CD4-positive, alpha-beta T cell treated with Interleukin-6 at 100 ng/mL for 8 hours (primary cell): ENCODE measurements at places on chromosomes 11 and 22.

DNA sequence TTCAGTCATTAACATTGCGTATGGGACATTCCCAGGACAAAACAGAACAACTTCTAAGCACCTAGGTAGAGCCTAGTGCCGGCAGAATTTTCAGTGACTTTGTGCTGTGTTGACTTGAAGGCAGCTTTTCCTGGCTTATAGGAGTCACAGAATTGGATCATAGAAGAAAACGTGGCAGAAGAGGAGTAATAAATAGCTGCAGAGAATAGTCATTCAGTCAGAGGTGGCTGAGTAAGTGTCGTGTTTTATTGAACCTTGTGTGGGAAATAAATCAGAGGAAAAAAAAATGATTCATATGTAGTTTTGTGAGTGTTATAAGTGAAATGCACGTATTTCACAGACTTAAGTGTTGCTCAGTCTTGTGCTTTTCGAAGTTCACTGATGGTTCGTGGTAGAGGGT lies 2.1 kb downstream of the BARX2 start:
- DNase-seq, result no peak

DNA sequence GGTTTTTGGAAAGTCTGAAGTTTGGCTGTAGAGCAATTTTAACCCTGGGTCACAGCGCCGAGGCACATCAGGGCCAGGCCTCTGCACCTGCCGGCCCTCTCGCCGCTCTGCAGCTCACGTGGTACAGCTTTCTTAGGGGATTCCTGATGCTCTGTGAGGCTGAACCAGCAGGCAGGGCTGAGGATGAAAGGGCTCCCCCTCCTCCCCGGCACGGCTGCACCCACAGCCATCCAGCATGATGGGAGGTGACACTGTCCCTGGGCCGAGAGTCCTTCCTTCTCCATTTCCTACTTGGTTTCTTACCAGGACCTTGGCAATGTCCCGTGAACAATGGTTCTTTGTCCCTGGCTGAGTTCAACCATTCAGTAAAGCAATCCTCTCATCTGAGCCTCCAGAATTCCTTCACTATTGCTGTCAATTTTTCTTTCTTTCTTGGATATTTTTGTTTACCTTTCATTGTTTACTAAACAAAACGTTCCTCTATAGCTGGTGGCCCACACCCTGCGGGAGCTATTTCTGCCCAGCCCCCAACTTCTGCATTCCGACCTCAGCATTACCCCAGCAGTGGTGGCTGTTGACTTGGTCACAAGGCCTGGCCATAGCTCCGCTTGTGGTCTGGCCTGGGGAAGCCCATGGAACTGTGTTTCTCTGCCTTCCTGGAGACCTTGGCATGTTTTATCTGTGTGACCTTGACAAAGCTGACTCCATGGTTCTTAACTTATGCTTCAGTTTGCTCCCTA lies 172.8 kb upstream of the B3GAT1 start:
- no peak for DNase-seq

GRCh38 chr11:46616551-46617133 lies 385 bp downstream of the HARBI1 start:
- DNase-seq, result no peak

DNA sequence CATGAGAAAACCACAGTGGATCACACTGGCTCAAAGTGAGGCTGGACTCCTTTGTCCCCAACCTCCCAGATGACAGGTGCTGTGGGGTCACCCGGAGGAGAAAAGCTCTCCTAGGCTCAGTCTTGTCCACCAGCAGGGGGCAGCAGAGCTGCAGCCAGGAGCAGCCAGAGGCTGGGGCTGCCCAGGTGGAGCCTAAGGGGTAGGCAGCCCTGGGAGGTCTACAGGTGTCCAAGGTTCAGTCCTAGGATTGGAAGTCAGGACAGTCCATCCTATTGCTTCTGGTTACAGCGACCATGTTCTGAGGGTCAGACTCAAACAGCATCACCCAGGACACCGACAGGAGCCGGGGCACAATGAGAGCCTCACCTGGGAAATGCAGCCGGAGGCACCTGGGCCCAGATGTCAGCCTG lies 77.6 kb upstream of the IGLL5 start:
- DNase-seq, result no peak

GRCh38 chr22:23500508-23501260 lies 79.4 kb downstream of the IGLL1 start:
- DNase-seq, result no peak

DNA sequence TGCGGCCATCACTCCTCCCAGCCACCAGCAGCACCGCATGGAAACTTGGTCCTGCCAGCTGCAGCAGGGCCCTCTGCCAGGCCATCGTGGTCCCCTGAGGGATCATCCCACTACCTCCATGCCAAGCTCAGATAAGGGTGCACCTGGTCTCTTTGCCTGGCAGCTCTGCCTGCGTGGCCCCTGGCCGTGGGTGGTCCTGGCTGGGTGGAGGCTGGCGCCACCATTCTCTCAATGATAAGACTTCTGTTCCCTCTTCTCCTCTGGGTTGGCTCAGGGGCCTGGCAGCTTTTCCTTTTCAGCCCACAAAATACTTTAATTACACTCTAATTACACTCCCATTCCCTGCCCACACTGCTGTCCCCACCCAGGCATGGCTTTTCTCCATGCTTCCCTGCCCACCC lies 26.8 kb upstream of the TSKU start:
- no peak for DNase-seq

DNA sequence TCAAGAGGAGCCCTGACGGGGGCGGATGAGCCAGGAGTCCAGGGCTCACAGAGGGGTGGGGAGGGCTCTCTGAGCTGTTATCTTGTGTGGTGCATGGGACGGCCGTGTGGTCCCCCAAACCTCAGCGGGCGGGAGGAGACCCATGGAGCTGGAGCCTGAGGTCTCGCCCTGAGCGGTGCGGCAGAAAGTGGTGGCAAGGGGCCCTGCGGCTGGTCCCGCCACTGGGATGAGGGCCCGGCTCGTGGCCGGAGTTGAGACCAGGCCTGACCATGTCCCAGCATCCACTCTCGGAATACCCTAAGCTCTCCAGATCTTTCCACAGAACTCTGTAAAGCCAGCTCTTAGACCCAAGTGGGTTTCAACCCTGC lies 22.6 kb upstream of the TTLL12 start:
- DNase-seq, result no peak

DNA sequence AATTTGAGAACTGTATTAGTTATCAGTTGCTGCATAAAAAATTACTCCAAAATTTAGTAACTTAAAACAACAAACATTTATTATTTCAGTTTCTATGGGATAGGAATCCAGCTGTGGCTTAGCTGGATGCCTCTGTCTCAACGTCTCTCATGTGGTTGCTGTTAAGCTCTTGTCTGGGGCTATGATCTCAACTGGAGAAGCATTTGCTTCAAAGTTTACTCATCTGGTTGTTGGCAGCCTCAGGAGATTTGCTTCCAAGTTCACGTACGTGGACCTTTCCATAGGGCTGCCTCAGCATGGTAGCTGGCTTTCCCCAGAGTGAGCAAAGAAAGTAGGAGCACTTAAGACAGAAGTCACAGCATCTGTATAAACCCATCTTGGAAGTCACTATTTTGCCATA lies 144.9 kb upstream of the SESN3 start:
- no peak for DNase-seq

DNA sequence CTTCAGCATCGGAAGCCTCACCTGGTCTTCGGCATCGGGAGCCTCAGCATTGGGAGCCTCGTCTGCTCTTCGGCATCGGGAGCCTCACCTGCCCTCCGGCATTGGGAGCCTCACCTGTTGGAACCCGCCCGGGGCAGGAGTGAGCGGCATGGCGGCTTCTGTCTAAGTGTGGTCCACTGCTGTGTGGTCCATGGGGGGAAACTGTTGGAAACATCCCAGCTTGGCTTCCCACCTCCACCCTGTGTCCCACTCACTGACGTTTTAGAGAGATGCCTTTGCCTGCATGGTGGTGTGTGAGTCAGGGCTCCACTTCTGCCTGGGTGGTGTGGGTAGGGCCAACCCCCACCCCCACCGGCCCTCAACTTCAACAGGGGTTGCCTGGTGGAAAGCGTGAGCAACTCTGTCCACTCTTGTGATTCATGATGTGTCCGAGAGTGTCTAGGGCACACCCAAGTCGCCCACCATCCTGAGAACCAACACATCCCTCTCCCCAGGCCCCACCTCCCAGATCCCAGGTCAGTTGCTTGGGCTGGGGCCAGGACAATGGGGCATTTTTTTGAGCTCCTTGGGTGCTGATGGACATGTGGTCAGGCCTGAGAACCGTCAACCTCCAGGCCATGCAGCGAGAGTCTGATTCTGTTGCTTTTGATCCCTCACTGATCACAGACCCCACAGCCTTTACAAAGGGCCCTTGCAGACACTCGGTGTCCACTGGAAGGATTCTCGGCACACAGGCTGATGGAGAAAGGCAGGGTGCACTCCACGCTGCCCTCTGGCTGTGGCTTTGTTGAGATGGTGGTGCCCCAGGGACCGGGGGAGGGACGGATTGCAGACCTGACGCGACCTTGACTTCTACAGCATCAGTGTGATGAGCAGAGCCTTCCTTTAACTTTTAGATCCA lies 406.7 kb downstream of the TBC1D22A start:
- DNase-seq, result no peak

DNA sequence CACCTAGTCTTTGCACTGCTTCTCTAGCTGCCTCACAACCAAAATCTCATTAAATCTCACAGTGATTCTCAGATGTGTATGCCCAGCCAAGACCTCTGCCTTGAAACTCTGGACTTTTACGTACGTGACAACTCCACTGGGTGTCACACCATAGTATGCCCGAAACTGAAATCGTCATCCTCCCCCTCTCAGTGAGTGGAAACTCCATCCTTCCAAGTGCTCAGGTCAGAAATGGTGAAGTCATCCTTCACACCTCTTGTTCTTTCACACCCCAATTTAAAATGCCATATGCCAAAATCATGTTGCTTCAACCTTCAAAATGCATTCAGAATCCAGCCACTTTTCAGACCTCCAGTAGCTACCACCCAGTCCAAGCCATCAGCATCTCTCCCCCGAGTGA lies 42.5 kb downstream of the SFI1 start:
- no peak for DNase-seq

DNA sequence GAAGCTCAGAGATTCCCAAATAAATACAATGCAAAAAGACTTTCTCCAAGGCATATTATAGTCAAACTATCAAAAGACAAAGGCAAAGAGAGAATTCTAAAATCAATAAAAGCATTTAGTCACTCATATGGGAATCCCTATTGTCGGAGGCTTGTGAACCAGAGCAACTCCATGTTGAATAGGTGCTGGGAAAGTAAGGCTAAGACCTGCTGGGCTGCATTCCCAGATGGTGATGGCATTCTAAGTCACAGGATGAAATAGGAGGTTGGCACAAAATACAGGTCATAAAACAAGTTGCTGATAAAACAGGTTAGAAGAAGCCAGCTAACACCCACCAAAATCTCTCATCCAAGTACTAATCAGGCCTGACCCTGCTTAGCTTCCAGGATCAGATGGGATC lies 84.5 kb downstream of the JRKL start:
- no peak for DNase-seq

GRCh38 chr11:64207256-64208085 lies 950 bp downstream of the FERMT3 start:
- peak; percentile 78 for DNase-seq

GRCh38 chr22:49833340-49834007 lies 5.8 kb upstream of the BRD1 start:
- no peak for DNase-seq

- DNase-seq, result peak; percentile 82
These were observed at the start of gene FADS1 for GRCh38 chr11:61816736-61817455. Gene FADS1, minus strand, starts transcription at chr11:61817003. Its CDS starts 74 bp downstream, at chr11:61816929.

DNA sequence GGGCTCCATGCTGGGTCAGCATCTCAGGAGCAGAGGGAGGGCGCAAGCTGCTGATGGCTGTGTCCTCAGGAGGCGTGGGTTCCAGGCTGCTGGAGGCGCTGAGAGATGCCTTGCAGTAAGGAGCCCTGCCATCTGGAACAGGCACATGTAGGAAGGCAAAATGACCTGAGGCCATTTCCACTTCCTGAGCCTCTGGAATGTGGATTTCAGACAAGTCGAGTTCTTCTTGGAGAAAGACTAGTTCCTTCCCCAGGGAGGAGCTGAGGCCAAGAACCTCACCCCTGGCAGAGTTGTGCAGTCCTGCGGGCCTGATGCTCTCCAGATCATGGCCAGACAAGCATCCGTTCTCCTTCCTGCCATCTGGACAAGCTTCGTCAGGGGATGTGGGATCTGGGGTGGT lies 19.3 kb downstream of the HPS4 start:
- DNase-seq, result no peak

DNA sequence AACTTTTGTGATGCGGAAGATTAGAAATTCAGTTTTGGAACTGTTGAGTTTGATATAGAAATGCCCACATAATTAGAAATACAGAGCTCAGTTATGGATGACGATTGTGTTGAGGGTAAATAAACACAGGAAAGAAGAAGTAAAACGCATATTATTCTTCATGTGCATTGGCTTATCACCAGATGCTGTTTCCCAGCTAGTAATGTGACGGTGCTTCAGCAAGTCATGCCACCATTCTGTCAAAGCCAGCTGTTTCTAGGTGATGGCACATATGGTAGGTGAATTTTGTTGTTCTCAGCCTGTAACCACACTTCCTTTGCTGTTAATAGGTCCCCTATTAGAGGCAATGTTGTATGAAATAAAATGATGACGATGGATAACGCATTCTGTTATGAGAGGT lies 68.9 kb downstream of the C11orf65 start:
- DNase-seq, result no peak

DNA sequence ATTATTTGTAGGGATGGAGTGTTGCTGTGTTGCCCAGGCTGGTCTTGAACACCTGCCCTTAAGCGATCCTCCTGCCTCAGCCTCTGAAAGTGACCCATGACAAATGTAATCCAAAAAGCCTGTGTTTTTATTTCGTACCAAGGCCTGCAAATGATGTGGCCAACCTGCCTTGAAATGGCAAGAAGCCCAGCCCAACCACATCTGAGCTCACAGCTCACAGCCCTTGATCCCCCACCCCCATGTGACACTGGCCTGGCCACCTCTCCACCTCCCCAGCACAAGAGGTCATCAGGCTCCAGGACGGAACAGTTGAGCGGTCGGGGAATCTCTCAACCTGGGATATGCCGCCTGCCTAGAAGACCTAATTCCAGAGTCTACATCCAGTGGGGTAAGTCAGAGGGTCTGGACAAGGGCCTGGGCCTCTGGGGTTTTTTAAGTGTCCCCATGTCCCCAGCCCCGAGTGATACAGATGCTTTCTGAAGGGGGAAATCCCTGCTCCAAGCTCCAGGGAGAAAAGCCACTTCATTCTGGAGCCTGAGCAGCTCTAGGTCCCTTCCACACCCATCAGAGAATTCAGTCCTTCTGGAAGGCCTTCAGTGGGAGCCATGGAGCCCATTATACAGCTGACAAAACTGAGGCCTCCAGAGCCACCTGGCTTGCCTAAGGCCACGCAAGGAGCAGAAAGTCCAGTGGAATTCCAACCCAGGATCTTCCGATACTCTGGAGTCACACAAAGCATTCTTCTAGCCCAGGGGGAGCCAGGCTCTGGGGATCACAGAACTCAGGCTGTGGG lies 70.7 kb downstream of the MN1 start:
- DNase-seq, result no peak
